LHCN-M2 (cell line): ENCODE measurements at places on chromosomes 4 and X. TPM values are rescaled to one million over a fixed set of nuclear protein-coding genes. Genes with fewer than 3 reads are reported as not detected.

Gene AKAP4
- total RNA-seq = not detected in 2 replicates

DNA sequence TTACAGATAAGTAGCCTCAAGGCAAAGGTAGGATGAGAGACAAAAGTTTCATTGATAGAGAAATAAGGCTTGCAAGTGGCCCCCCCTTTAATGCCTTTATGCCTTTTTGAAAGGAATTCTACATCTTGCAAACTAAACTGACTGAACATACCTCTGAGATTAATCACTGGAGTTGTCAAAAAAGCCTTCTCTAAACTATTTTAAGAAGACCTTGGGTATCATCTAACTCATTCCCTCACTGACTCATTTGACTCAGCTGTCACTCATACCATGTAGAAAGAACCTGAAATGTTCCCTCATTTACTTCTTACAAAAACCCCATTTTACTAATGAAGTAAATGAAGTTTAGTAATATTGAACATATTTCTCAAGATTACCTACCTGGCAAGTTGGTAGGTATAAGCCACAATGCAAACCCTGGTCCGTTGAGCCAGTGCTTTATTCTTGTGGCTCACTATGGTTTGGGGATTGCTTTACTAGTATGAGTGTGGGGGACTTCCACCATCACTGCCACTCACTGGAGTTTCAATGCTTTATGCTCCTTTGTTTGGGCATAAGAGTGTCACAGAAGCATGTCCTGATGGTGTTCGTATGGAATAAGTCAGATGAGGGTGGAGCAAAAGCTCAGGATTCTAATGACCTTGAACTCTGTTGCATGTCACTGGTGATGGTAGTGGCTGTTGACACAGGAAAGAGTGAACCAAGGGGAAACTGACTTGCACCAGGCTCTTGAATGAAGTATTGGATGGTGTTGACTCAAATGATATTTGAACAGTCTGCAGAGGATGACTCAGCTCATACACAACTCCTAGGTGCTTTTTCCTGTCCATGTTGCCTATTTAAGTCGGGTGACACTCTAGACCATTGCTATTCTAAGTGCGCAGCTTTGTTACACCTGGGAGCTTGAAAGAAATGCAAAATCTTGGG is 305.5 kb upstream of the EMCN start:
- DNase-seq = peak; percentile 75

DNA sequence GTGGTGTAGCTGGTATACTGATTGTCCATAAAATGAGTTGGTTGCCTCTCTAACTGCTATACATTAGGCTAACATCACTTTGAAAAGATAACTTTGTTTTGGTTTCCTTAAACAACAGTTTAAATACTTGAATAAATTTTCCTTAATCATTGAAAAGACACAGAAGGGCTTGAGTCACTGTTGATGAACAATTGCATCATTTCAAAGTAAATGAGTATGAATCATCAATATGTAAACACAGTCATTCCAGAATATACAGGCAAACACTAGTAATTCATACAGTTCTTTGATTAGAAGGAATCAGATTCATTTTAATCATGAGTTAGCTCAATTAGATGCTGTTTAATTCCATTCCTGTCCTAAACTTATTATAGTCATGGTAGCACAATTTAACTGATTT is 160.6 kb downstream of the AFF2 start:
- no peak for DNase-seq

DNA sequence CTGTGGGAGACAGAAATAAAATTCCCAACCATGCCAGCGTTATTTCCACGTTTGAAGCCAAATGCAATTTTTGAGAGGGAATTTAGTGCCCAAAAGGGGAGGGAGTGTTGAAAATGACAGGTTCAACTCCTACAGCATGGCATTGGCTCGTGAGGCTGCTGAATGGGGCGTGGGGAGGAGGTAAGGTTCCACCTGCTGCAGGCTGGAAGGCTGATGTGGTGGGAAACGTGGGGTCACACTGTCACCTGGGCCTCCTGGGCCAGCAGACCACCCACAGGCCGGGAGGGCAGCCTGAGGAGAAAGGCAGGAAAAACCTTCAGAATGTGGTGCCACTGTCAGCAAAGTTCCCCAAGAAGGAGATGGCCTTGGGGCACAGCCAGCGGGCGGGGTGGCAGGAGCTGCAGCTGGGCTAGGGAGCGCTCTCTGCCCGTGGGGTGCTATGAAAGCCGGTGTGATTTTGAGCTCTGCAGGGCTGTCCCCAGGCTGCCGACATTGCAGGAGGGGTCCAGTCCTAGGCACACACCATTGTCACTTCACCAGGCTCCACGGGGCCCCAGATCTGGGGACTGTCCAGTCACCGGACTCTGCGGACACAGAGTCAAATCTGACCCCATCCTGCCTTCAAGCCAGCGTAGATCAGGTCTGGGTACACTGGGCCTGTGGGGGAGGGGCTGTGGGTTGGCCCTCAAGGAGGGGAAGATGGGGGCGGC is 19.6 kb downstream of the MSANTD1 start:
- DNase-seq = no peak

Gene ANOS1
- under 0.01 TPM in 1 of 2 replicates, not detected in the other for total RNA-seq

- DNase-seq = peak; percentile 32
These were observed 264.0 kb downstream of the MID1IP1 start for GRCh38 chrX:39065051-39065871.

- DNase-seq = no peak
These were observed 78.7 kb downstream of the ANAPC10 start for GRCh38 chr4:145019346-145019745.

Gene MAGEA6
- total RNA-seq = not detected in 2 replicates

- no peak for DNase-seq
These were observed 262.6 kb upstream of the ARX start for GRCh38 chrX:25278341-25278740.

DNA sequence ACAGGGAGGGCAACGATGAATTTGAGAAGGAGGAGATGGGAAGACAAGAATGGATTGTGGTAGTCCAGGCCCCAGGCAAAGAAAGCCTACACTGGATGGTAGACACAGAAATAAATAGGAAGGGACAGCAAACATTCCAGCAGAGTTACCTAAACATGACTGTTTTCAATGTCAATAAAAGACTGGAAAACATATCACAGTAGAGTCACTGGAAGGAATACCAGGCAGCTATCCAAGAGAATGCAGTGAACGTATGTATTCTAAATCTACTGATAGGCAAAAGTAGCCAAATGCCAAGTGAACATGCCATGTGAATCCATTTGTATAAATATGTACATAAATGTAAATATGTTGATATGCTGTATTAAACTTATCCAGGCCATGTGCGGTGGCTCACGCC is 183.0 kb downstream of the PALLD start:
- DNase-seq = no peak

Gene PROM1
- total RNA-seq = not detected in 2 replicates

GRCh38 chr4:158055668-158056067 is 117.2 kb downstream of the GASK1B start:
- no peak for DNase-seq

DNA sequence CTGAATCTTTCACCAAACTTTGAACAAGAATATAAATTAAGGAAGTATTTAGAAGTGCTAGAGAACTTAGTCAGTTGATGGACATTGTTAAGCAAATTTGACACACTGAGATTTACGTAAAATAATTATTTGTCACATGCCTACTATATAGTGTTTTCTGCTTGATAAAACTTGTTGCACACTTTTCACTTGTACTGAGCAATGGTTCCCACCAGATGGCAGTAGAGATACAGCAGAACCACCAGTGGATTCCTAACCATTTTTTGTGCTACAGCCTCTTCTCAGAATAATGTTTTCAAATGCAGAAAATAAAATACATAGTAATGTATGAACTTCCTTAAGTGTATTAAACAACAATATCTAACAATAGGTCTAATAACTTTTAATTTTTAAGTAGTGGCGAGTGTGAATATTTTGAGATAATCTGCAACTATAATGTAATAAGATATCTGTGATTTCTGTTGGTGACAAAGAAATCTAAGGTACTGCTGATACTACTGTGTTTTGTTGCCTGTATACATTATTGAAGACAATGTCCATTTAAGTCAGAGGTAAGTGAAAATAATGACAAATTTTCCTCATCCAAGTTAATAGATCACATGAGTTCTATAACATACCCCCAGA is 81.2 kb downstream of the APOOL start:
- peak; percentile 23 for DNase-seq

Gene GSX2
- not detected in 2 replicates for total RNA-seq

Gene SLC4A4
- 1.5 and 1.8 TPM in 2 replicates for total RNA-seq

- peak; percentile 48 for DNase-seq
These were observed 83.5 kb upstream of the INTU start for GRCh38 chr4:127548990-127549925.

DNA sequence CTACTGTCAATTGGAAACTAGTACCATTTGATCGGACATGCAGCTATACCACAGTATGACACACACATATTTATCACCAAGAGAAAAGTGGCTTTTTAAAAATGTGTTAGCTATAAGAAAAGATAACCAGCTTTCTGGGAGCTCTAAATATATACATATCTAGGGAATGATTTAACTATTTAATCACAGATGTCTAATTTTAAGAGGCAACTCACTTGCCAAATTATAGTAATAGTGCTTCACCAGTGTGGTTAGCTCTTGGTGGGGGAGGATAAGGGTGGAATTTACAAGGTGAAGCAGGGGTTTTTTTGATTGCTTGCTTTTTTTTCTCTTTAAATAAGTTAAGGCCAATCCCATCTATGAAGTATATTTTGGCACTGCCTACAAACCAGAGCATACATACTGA is 547.7 kb upstream of the DIPK2B start:
- DNase-seq = peak; percentile 17
